ENCODE measurements at places on chromosomes 3 and 15.

- DNase-seq, result no peak
Measured at GRCh38 chr3:175552929-175553328, 693.8 kb downstream of the NAALADL2 start.

DNA sequence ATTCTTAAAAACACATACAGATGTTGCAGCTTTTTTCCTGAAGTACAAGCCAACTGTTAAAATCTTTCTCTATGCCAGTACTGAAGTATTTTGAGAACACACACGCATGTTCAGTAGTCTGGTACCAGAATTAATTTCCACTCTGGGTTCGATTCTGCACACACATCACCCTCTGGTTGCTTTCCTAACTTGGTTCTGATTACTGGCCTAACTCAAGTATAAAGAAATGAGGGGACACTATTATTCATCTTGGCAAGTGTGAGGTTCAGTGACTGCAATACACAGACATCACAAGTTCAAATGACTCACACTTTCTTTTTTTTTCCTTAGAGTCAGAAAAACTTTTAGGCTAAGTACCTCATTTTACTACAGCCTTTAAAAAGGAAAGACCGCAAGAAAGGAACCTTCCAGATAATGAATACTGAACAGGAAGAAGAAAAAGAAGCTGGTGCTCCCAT is 37.4 kb upstream of the LDHAL6B start:
- no peak for DNase-seq

DNA sequence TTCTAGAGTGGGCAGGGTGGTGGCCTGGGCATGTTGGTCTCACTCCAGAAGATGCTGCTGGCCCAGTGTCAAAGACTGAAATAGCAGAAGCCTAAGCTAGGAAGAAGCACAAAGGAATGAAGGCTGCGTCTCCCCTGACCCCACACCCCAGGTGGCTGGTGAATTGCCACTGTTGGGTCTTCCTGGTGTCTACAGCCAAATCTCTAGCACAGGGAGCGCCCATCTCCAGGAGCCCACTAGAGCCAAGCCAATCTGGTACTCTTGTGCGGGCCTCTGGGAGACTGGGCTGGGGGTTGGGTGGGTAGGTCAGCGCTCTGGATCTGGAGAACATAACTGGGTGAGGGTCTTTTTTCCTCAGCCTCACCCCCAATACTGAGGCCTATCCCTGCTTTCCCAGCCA is 894 bp downstream of the TUSC2 start:
- no peak for DNase-seq

DNA sequence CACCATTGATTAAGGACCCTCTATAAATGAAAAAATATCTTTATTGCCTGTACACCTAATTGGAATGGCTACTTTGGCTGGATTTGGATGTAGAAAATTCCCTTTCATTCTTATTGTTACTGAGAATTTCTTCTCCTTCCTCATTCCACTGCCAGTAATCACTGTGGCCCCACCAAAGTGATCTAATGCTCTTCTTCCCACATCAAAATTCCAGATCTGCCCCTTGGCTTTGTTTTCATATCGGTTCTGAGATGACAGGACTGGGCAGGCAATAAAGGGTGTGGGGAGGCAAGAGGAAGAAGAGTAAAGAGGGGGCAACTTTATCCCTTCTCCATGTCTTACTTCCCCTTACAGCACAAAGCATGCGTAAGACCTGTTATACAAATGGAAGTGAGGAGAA is 2.1 kb downstream of the ANKUB1 start:
- no peak for DNase-seq

- no peak for DNase-seq
Measured at GRCh38 chr15:73711526-73711925, 27.3 kb downstream of the CD276 start.

- peak; percentile 76 for DNase-seq
Measured at GRCh38 chr15:83108266-83109219, 1.1 kb downstream of the TM6SF1 start.
